ENCODE measurements at places on chromosomes 11 and 22.

DNA sequence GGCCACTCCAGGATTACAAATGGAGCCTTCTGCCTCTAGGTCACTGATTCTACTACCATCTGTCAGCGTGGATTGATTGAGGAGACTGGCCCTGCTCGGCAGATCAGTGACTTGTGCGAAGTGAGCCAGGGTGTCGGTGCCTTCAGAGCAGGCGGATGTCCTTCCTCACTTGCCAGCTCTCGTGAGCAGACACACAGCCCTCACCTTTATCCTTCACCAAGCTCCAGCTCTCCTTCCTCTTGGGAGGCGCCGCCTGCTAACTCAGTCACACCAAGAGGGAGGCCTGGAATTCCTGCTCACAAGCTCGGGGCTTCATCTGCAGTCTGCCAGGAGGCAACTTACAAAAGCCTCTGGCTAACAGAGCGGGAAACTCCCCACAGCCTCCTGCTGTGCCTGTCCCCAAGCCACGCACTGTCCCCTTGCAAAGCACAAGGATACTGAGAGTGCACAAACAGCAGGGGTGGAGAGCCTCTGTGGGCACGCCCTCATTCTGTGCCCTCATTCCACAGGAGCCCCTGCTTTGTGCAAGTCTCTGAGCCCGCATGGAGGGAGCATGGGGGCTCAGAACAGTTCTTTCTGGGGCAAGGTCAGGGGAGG is 3.5 kb upstream of the TCF20 start:
- DNase-seq, result no peak

DNA sequence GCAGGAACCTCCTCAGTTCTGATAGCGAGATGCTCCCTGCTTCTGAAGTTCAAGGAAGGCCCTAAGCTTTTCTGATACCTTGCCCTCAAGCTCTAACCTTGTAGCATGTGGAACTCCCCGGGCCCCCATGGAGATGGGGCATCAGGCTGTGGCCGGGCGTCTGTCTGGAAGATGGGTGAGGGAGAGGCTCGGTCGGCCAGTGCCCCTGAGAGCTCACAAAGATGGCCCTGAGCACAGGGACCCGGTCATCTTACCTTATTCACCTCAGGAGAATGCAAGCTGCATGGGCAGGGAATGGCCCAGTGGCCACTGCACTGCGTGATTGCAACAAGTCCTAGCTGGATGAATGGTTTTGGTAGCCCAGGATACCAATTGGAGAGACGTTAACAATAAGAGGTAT is 830.3 kb downstream of the TBC1D22A start:
- DNase-seq, result no peak

GRCh38 chr22:35377735-35378134 is 3.2 kb upstream of the HMOX1 start:
- DNase-seq, result no peak

GRCh38 chr11:2869134-2869526 is 16.4 kb downstream of the CDKN1C start:
- no peak for DNase-seq

DNA sequence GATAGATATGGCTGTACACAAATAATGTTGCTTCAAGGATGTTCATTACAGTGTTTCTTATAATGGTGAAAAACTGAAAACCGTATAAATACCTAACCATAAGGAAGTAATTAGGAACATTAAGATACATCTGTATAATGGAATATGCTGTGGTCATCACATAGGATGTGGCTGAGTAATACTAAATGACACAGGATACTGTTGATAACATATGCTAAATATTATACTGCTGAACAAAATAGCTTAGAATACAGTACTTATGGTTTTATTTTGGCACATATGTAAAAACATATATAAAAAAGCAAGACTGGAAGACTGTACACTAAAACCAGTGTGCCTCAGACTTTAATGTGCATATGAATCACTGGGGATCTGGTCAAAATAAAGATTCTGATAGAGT is 43.8 kb downstream of the FBXO7 start:
- DNase-seq, result no peak

DNA sequence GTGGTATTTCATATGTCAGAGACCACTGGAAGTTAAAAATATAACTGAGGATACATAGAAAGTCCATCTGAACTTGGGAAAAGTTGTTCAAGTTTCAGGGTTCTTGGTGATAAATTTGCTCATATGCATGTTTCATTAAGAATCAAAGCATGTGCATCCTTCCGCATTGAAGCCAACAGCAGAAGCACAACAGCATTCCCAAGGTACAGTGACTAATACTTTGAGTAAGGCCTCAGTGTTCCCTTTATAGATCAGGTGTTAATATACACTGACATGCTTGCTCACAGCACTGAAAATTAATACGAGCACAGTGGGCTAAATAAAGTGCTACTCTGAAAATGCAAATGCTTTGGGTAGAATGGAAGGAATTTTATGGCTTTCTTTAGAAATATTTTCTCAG is 691.1 kb downstream of the METTL15 start:
- DNase-seq, result no peak

DNA sequence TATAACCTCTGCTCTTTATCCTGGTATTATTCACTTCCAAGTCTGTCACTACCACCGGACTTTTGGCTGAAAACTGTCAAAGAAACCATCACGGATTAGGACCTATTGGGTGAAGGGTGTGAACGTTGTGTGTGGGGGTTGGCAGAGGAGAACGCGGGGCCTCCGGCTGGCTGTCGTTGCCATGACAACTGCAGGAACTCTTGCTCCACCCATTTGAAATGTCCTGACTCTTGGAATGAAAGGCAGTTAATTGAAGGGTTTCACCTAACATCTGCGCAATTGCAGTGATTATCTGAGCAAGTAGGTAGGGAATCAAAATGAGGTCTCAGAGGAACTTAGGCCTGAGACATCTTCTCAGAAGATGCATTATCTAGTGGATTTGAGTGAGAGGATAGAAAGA is 60.9 kb upstream of the CLMP start:
- DNase-seq, result no peak

DNA sequence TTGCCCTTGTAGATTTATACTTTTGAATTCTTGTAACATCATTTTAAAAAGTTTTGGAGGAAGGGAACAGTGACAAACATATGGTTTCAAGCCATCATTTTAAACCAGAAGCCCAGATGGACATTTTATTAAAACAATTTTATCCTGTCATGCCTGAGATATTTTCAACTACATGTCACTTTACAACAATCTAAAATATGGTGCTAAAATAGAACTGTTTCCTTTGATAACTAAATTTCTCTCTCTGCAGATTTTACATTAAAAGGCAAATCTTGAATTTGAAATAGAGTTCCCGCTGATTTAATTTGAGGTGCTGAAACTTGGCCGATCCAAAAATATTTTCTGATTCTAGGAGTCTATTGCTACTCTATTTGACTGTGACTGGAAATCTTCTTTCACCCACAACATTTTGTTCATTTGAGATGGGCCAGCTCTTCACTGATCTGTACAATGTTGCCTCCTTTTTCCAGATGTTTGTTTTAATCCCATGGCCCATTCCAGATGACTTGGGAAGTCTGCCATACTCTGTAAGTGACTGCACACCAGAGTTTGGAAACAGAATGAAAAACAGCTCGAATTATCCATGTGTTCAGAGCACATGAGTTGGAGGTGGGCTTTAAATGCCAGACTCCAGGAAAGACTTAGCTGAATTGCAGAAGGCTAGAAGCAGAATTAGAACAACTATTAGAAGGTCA is 402.5 kb downstream of the TMEM135 start:
- DNase-seq, result no peak

- no peak for DNase-seq
Measured at GRCh38 chr11:30404136-30404535, 81.2 kb downstream of the ARL14EP start.

GRCh38 chr11:57357310-57357709 is 19.2 kb downstream of the P2RX3 start:
- DNase-seq, result no peak

DNA sequence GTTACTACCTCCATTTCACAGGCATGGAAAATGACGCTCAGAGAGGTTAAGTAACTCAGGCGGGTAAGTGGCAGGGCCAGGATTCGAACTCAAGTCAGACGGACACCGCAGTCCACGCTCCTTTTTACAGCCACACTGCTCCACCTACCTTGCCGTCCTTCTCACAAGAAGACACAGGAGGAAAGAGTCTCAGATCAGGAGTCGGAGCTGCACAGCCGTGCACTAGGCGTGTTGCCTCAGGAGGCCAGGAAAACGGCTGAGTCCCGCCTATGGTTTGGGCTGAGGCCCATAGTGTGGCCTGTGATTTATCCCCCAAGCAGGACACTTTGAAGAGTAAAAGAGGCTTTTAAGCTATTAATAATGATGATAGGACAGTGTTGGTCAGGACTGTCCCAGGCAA is 44.7 kb upstream of the CD5 start:
- no peak for DNase-seq

- no peak for DNase-seq
Measured at GRCh38 chr11:94178331-94178730, 49.7 kb downstream of the PANX1 start.

- DNase-seq, result no peak
Measured at GRCh38 chr11:107951155-107951554, 22.9 kb downstream of the RAB39A start.

GRCh38 chr11:1281326-1281973 is 28.0 kb downstream of the TOLLIP start:
- no peak for DNase-seq

- no peak for DNase-seq
Measured at GRCh38 chr11:77199137-77199745, 71.2 kb downstream of the MYO7A start.

DNA sequence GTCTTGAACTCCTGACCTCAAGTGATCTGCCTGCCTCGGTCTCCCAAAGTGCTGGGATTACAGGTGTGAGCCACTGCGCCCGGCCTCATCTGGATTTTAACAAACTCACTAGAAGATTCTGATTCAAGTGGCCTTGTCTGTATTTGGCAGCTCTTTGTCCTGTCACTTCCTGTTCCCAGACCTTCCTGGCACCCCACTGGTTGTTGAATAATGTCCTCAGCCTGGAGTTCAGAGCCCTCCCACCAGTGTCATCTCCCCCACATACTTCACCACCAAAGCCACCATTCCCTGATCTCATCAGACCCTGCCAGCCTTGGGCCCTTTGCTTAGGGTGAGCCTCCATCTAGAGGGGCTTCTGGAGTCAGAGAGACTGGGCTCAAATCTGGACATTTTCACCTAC is 3.3 kb downstream of the PELI3 start:
- DNase-seq, result no peak

- DNase-seq, result no peak
Measured at GRCh38 chr11:15761235-15761634, 595.1 kb downstream of the SOX6 start.

DNA sequence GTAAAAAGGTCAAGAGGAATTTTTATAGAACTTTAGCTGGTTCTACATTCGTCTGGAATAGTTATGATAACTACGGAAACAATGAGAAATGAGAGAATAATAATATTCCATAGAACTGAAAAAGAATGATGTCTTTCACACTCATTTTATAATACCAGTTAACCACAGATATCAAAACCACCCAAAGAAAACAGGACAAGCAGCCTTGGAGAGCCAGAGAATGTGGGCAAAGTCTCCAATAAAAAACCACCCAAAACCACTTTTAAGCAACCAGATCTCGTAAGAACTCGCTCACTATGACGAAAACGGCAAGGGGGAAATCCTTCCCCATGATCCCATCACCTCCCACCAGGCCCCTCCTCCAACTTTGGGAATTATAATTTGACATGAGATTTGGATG is 60.8 kb downstream of the ARHGAP32 start:
- DNase-seq, result no peak

- DNase-seq, result no peak
Measured at GRCh38 chr22:19063581-19064353, 58.4 kb downstream of the DGCR2 start.

GRCh38 chr11:8839957-8840945 is 70.7 kb upstream of the AKIP1 start:
- DNase-seq, result no peak

Data from AG04449 (cell line).